Memory B cell (primary cell): ENCODE measurements at places on chromosomes 7 and 10.

GRCh38 chr10:97805096-97805884, 33.5 kb upstream of the SFRP5 start:
- DNase-seq: no peak

DNA sequence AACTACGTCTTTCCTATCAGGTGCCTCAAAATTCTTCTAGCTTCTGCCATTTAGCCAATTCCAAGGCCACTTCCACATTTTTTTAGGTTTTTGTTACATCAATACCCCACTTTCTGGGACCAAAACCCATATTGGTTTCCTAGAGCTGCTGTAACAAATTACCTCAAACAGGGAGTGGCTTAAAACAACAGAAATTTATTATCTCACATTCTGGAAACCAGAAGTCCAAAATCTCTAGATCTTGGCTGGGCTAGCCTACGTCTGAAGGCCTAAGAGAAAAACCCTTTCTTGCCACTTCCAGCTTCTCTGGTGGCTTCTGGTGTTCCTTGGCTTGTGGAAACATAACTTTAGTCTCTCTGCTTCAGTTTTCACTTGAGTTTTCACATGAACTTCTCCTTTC, 85.1 kb upstream of the BMPER start:
- DNase-seq: no peak

- DNase-seq: no peak
Measured at GRCh38 chr7:98130959-98131358, 24.3 kb downstream of the LMTK2 start.

- no peak for DNase-seq
Measured at GRCh38 chr7:45890902-45891461, 2.7 kb downstream of the IGFBP1 start.

DNA sequence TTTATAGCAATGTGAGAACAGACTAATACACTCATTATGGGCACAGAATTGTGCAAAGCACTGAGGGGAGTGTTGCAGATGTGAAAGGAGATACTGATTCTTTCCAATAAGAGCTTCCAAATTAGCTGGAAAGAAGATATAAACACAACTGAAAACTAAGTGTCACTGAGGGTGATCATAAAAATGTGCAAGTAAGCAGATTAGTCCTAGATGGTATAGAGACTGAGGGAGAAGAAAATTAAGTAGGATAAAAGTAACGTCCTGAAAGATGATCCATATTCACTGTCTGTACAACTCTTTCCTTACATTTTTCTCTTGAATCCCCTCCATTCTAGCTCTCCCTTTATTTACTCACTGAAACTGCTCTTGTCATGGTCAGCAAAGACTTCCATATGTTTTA, 11.2 kb upstream of the NXPH1 start:
- DNase-seq: no peak

DNA sequence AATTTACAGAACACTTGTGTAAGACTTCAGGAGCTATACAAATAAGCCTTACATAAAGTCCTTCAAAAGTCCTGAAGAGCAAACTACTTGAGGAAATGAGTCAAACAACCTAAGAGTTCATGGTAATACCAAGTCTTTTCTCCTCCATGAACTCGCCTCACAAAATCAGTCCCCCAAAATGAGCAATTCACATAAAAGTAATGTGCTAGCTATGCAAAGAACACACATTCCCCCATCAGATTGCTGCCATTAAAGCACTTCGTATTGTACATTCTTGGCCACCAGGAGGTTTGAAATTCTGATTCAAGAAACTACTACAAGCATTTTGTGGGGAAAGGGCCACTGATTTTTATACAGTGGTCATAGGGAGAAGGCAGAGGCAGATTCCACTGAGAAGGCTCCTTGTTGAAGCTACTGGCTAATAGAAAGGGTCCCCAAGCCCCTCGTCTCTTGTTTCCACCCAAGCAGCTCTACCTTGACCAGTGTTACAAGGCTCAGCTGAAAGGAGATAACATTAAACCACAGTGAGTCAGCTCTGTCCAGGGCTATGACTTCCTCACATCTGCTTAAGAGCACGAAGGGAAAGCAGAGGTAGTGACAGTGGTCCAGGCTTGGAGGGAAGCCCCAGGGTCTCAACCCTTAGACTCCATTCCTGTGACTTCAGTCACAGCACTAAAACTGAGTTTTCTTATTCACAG, 115.2 kb upstream of the CDK1 start:
- no peak for DNase-seq

DNA sequence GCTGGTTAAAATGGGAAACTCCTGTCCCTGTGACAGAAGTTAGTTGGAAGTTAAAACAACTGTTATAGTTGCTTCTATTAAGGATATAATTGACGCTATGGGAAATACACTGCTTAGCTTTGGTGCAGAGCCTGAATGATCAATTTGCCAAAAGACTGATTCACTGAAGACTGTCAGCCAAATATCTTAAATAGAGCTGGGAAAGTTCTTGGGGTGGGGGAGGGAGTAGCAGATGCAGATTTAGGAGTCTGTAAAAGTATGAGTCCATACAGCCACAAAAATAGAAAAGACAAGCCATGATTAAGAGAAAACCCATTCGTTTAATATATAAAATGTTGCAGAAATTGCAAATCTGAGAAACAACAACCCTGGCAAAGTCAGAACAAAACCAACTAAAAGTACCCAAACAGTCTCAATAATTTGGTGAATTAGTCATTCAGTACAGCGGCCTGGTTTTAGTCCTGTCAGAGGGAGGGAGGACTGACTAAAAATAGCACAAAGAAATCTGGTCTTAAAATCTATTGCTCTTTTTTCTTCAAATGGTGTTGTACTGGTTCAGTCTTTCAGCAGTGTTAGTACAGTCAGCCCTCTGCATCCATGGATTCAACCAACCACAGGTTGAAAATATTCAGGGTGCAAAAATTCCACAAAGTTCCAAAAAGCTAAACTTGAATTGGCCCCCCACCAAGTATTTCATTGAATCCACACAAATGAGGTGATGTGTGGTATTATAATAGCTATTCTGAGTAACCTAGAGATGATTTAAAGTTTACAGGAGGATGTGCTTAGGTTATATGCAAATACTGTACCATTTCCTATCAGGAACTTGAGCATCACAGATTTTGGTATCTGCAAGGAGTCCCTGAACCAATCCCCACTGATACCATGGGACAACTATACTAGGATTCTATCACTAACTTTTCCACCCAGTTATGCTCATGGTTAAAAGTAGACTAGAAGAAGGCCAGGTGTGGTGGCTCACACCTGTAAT, 30.0 kb downstream of the STK17A start:
- DNase-seq: no peak
